Right lung (tissue), 10 donors: ENCODE measurements at places on chromosomes 6 and 20. TPM values are rescaled to one million over a fixed set of nuclear protein-coding genes. Genes with fewer than 3 reads are reported as not detected.

GMPR gene
- polyA plus RNA-seq, result 6.2 TPM

CYP39A1 gene
- 5.9 TPM for polyA plus RNA-seq

HFE gene
- polyA plus RNA-seq, result 10.6 TPM

KIFC1 gene
- 31.1 TPM for polyA plus RNA-seq

SLC12A5 gene
- 2.3 TPM for polyA plus RNA-seq

SMIM8 gene
- 20.8 TPM for polyA plus RNA-seq

CLDN20 gene
- polyA plus RNA-seq, result 0.73 TPM

LTB gene
- 2.5 TPM for polyA plus RNA-seq

OXT gene
- not detected for polyA plus RNA-seq

E2F1 gene
- 16.2 TPM for polyA plus RNA-seq

COQ3 gene
- polyA plus RNA-seq, result 9.4 TPM
